ENCODE measurements at places on chromosomes 7 and 10. TPM values are rescaled to one million over a fixed set of nuclear protein-coding genes. Genes with fewer than 3 reads are reported as not detected.

DNA sequence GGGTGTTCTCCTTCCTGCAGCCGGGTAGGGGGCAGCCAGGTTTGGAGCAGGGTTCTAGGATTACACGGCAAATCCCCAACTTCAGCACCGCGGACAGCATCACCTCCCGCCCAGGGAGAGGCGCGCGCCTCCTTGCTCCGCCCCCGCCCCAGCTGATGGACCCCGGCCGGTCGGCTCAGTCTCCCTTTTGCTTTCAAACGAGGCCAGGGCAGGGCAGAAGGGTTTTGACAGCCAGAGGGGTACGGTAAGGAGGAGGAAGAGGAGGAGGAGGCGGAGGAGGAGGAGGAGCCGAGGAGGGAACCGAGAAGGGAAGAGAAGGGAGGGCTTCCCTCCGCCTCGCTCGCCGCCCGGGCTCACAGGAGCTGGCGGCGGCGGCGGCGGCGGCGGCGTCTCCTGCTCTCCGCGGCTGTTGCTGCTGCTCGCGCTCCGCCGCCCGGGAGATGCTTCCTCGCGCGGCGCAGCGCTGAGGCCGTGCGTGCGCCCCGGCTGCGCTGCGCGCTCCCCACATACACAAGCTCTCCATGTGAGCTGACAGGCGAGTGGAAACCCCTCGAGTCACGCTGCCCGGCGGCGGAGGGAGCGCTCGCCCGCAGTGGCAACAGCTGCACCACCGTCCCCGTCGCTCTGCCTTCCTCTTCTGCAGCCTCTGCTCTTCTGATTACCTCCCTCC lies 615 bp upstream of the CNTNAP2 start:
- no peaks in the 10 kb centered on the region for H3K36me3 ChIP-seq
- no peak overlapping the region for H3K27ac ChIP-seq
- no peaks in the 10 kb centered on the region for H3K4me1 ChIP-seq
- DNase-seq: no peak
- H3K27me3 ChIP-seq: no peaks in the 10 kb centered on the region

Gene FAM25C
- not detected for total RNA-seq

DNA sequence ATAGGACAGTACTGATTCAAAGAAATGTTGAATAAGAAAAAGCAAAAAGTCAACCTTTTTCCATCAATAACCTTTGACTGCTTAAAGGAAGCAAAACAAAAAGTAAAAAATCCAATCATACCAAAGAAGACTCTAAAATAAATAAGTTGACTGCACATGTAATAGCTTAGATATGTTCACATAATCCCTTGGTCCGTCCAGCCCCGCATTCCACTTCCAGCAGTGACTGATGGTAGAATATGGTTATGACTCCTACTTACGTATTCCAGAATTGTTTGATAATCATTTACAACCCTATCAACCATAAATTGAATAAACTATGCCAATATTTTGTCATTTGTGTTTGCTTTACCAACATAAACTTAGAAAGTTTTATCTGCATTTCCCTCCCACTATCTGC lies 77.9 kb downstream of the CTNNA3 start:
- no peak overlapping the region for H3K27ac ChIP-seq
- no peak for DNase-seq

DNA sequence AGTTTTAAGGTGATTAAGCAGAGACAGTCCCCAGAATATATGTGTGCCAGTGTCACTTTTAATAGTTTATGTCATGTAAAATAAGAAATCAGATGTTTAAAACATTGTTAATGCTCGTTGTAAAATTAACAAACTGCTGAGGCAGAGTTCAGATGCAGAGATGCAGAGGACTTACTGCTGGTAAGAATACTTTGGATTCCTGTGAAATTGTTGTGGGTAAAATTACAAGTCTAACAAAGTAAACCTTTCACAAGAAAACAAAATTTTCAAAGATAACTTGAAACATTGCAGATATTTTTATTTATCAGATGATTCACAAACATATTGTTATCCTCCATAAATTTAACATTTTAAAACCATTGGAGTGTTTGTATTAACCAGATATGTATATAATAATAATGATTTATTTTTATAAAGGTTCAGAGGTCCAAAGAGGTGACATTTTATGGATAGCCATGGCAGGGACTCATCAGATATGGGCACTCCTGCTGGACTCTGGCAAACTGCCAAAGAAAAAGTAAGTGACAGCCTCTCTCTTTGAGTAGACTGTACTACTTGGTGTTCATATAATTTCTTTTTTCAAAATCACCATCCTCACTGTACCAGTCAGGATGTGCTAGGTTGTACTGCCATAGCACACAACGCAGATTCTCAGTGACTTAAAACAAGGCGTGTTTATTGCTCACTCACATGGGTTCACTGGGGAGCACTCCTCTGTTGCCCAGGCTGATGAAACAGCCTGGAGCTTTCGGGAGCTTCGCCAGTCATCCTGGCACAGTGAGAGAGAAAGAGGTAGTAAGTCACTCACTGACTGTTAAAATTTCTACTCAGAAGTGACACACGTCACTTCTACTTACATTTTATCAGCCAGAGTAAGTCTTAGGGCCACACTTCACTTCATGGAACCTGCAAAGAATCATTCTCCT lies 43.5 kb downstream of the NHLRC2 start:
- H3K27me3 ChIP-seq: no peaks in the 10 kb centered on the region
- no peaks in the 10 kb centered on the region for H3K4me1 ChIP-seq
- DNase-seq: peak; percentile 51
- no peak overlapping the region for H3K4me3 ChIP-seq

Gene PTPN20
- not detected for total RNA-seq

Measured in Peyer's patch (tissue), 4 donors.